ENCODE measurements at places on chromosomes 2 and 18. TPM values are rescaled to one million over a fixed set of nuclear protein-coding genes. Genes with fewer than 3 reads are reported as not detected.

Gene ANKRD12
- 40.7 TPM for total RNA-seq

Gene GKN2
- total RNA-seq = not detected

Gene COL5A2
- 1.1 TPM for total RNA-seq

Gene REG1B
- not detected for total RNA-seq

Gene WNT10A
- total RNA-seq = 3.4 TPM

Gene MEP1B
- total RNA-seq = not detected

Gene LRATD1
- total RNA-seq = 14.2 TPM

Gene HOXD11
- total RNA-seq = not detected

Gene GPR45
- total RNA-seq = not detected

Gene PLEKHH2
- total RNA-seq = 21.2 TPM

Gene HOXD9
- not detected for total RNA-seq

Gene PSTPIP2
- 2.6 TPM for total RNA-seq
